ENCODE measurements at places on chromosomes 16 and 17. TPM values are rescaled to one million over a fixed set of nuclear protein-coding genes. Genes with fewer than 3 reads are reported as not detected.

Gene GRAPL
- polyA plus RNA-seq, result not detected

Gene HS3ST3A1
- polyA plus RNA-seq, result 22.6 TPM

Gene SLC7A6OS
- polyA plus RNA-seq, result 6.6 TPM

Gene MFSD11
- 28.3 TPM for polyA plus RNA-seq

Gene GOSR2
- 74.2 TPM for polyA plus RNA-seq

Gene C17orf67
- 1.6 TPM for polyA plus RNA-seq

Gene SEC14L5
- 0.03 TPM for polyA plus RNA-seq

Gene TP53TG3F
- polyA plus RNA-seq, result 0.02 TPM

DNA sequence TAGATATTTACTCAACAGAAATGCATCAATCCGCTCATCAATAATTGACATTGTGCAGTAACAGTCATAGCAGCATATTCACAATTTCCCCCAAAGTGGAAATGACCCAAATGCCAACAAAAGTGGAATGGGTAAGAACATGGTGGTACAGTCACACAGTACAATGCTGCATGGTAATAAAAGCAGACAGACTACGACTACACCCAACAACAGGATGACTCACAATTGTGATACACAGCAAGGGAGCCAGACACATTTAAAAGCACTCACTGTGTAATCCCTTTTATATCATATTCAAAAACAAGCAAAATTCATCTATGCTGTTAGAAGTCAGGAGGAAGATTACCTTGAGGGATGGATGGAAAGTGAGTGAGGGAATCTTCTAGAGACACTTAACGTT lies 76.5 kb upstream of the NUDT7 start:
- no peaks in the 10 kb centered on the region for H3K27me3 ChIP-seq
- no peak overlapping the region for H3K4me3 ChIP-seq
- no peak for DNase-seq
- H3K36me3 ChIP-seq, result no peaks in the 10 kb centered on the region

GRCh38 chr16:642189-643049 lies 791 bp downstream of the MCRIP2 start:
- DNase-seq, result peak; percentile 70
- no peaks in the 10 kb centered on the region for H3K36me3 ChIP-seq
- peaks cover 6% of the 10 kb centered on the region for H3K4me1 ChIP-seq

DNA sequence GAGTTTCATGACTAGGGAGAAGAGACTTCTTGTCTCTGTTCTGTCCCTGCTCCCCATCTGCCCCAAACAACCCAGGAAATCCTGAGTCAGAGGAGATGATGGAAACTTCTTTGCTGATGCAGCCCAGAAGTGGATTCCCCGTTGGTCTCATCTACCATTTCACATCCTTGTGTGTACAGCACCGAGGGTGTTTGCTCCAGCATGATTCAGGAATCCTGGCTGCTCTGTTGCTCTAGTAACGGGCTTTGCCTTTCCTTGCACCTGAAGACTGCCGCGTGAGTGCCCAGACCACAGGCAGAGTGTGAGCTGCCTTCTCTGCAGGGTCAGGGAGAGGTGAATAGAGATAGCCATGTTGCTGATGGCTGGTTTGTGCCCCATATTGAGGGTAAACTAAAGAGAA lies 408.4 kb downstream of the CPPED1 start:
- H3K27me3 ChIP-seq, result no peaks in the 10 kb centered on the region
- no peak for DNase-seq
- H3K4me1 ChIP-seq, result no peaks in the 10 kb centered on the region
- H3K4me3 ChIP-seq, result no peak overlapping the region

DNA sequence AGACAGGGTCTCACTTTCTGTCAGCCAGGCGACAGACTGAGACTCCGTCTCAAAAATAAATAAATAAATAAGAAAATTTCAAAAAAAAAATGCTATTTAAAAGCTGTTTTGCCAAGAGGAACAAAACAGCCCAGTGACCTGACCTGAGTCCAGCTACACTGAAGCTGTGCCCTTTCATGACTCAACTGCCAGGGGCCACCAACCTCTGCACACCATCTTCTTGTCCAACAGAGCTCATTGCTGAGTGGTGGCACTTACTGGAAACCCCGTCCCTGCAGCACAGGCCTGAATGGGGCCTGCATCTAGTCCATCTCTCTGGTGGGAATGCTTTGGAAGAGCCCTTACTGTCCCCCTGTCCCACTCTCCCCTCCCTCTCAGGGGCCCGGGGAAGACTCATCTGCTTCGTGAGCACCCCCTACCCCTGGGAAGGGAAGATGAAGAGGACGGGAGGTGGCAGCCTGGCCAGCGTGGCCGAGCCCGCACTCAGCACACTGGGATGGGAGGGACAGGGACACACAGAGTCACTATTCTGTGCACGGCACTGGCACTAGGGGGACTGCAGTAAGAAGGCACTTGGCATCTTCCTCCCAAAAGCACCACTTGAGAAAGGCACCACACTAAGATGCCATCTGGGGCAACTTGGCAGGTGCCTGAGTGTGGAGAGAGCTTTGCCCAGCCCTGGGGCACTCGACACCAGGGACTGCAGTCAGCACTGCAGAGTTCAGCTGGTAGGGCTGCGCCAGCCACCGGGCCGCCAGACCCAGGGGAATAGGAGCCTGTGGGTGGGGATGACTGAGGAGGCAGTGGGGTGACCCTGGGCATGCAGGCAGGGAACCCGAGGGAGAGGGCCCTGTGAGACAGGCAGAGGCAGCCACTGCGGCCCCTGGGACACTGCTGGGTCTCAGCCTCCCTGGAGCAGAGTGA lies 13.5 kb downstream of the FBXO31 start:
- no peaks in the 10 kb centered on the region for H3K36me3 ChIP-seq
- no peaks in the 10 kb centered on the region for H3K27me3 ChIP-seq
- DNase-seq, result peak; percentile 42
- H3K4me3 ChIP-seq, result no peak overlapping the region
- H3K27ac ChIP-seq, result no peak overlapping the region
- peaks cover 42% of the 10 kb centered on the region for H3K4me1 ChIP-seq

- peak overlapping the region; percentile 63 for H3K4me3 ChIP-seq
- H3K27me3 ChIP-seq, result no peaks in the 10 kb centered on the region
- no peak overlapping the region for H3K27ac ChIP-seq
Measured at GRCh38 chr17:39196241-39196807, 1.1 kb downstream of the CACNB1 start.

GRCh38 chr16:4501071-4501478 lies 24.9 kb downstream of the HMOX2 start:
- H3K36me3 ChIP-seq, result peaks cover 6% of the 10 kb centered on the region
- H3K4me3 ChIP-seq, result no peak overlapping the region
- H3K4me1 ChIP-seq, result peaks cover 25% of the 10 kb centered on the region
- H3K27me3 ChIP-seq, result no peaks in the 10 kb centered on the region
- no peak for DNase-seq

- no peaks in the 10 kb centered on the region for H3K27me3 ChIP-seq
- H3K4me3 ChIP-seq, result no peak overlapping the region
- no peaks in the 10 kb centered on the region for H3K4me1 ChIP-seq
Measured at GRCh38 chr17:53687324-53687723, 135.4 kb upstream of the KIF2B start.

DNA sequence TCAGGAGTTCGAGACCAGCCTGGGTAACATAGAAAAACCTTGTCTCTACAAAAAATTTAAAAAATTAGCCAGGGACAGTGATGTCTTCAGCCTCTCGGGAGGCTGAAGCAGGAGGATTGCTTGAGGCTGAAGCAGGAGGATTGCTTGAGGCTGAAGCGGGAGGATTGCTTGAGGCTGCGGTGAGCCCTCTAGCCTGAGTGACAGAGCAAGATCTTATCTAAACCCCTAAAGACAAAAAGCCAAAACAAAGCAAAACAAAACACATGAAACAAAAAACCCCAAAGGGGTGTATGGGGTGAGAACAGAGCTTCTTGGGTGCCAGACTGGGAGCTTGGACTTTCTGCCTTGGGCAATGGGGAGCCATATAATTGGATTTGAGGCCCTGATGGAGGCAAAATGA lies 2.6 kb downstream of the SPNS3 start:
- H3K4me1 ChIP-seq, result peaks cover 10% of the 10 kb centered on the region
- H3K36me3 ChIP-seq, result no peaks in the 10 kb centered on the region
- no peaks in the 10 kb centered on the region for H3K27me3 ChIP-seq

DNA sequence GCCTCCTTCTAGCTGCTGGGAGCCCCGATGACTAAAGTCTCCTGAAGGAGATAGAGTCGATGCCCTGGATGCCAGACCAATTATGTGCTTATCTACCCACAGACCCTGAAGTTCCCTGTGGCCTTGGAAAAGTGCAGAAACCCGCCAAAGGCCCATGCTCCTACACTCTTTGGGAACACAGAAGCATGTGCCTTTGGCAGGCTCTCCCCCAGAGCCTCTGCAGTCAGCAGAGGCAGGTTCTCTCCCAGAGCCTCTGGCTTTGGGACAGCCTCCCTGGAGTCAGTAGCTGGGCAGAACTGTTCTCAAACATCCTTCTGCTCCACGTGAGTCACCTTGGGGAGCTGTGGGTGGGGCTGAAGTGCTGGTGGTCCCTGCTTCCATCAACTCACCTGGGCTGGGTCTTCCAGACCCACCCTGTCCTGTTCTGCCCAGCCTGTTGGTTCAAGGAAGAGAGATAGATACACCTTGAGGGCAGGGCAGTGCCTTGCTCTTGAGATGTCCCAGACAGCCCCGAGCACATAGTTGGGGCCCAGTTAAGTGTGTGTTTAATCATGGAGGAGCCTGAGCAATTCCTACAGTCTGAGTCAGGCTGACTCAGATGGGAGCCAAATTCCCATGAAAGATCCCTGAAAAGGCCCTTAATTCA lies 3.2 kb upstream of the CDK5RAP3 start:
- H3K4me3 ChIP-seq, result no peak overlapping the region
- peaks cover under 1% of the 10 kb centered on the region for H3K36me3 ChIP-seq
- H3K27ac ChIP-seq, result no peak overlapping the region
- peaks cover 23% of the 10 kb centered on the region for H3K4me1 ChIP-seq
- no peaks in the 10 kb centered on the region for H3K27me3 ChIP-seq
- no peak for DNase-seq

DNA sequence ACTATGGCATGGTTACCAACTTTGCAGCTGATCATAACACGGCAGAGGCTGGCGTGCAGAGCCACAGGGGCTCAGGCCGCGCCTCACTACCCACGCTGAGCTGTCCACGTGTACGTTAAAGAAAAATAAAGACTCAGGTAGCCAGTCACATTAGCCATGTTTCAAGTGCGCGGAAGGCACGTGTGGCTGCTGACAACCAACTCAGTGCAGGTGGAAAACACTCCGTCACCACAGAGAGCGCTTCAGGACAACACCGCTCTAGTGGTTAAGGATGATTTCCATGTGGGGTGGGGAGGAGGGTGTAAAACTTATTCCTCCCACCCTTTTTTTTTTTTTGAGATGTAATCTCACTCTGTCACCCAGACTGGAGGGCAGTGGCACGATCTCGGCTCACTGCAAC lies 33.8 kb downstream of the ZCCHC14 start:
- peaks cover 22% of the 10 kb centered on the region for H3K36me3 ChIP-seq
- no peak for DNase-seq
- H3K4me1 ChIP-seq, result peaks cover 42% of the 10 kb centered on the region
- H3K27ac ChIP-seq, result peak overlapping the region; percentile 96

DNA sequence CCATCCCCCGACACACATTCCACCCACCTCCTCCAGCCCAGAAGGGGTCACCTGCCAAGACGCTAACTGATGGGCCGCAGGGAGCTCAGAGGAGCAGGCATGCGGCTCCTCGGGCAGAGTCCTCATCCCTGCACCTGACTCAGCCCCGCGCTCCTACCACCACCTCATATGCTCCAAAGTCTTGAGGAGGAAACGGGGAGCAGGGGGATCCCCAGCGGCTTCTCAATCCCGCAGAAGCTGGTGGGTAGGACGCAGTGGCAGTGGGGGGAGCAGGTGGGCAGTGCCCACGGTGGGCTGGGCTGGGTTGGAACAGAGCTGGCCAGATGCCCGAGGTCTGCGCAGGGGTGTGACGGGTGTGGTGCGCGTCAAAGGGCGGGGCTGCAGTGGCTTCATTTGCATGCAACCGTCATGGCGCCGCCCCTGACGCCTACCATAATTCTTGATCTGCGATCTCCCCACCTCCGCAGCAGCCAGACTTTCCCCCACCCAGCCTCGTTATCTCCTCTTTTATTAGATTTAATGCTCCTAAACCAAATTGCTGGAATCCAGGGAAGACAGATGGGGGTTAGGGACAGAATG lies 39.0 kb upstream of the EMP2 start:
- H3K27ac ChIP-seq, result no peak overlapping the region
- DNase-seq, result peak; percentile 75
- H3K27me3 ChIP-seq, result no peaks in the 10 kb centered on the region
- H3K4me3 ChIP-seq, result no peak overlapping the region
- H3K36me3 ChIP-seq, result no peaks in the 10 kb centered on the region

DNA sequence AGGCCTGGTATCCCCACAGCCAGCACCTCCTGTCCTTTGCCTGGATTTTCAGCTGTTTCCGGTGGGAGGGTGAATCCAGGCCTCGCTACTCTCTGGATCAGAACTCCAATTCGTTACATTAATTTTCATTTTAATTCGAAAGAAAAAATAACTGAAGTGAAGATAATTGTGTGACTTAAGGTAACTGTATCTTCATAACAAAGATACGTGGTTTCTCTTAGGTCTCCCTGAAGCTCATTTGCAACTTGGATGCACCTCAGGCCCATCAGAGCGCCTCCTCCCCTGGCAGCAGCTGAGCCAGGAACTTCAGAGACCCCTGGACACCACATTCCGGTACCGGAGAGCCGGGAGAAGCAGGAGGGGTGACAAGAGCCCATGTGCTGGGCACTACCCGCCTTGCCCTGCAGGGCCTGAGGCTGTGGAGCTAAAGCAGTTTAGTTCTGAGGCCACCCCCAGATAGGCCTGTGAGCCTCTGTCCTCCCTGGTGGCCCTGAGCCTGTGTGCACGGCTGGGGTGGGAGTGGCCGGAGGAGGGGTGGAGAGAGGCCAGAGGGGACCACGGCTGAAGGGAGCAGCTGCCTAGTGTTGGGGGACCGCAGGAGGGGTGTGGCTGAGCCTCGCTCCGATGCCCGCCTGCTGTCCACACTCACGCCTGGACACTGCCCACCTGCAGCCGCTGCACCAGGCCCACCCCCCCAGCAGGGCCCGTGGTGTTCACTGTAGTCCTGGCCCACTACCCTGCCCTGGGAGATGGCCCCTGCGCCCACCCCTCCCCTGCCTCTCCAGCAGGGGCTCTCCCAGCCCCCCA lies 11.4 kb upstream of the DUS1L start:
- no peak overlapping the region for H3K27ac ChIP-seq
- H3K27me3 ChIP-seq, result no peaks in the 10 kb centered on the region
- H3K36me3 ChIP-seq, result peaks cover 34% of the 10 kb centered on the region
- H3K4me1 ChIP-seq, result no peaks in the 10 kb centered on the region

DNA sequence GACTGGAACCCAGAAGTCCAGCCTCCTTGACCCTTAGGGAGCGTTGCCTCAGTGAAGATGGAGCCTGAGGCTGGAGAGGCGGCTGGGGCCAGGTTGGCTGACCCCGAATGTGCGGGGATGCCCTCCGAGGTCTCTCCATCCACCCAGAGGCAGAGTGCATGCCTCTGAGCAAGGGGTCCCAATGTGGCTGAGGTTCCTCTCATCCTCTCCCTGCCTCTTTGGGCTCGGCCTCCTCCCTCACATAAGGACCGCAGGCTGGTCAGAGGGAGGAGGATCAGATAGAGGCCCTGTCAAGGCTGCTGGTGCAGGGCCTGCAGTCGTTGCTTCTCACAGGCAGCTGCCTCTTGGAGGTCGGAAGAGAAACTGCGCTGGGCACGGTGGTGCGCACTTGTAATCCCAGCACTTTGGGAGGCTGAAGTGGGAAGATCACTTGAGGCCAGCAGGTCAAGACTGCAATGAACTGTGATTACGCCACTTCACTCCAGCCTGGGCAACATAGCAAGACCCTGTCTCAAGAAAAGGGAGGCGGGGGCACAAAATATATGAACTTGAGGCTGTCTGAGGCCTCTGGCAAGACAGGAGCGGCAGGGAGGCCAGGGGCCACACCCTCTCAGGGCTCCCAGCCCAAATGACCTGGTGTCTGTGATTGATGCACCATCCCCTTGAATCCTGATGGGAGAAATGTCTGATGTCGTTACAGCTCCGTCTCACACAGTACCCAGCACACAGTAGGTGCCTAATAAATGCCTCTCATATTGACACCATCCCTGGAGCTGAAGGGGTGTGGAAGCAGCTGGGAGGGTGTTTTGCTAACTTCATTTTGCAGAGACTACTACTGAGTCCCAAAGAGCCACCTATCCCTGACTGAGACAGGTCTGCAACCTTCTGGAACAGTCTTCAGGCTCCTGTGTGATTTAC lies 220.1 kb upstream of the GSE1 start:
- no peak overlapping the region for H3K4me3 ChIP-seq
